PC-9 (cell line): ENCODE measurements at places on chromosomes 3 and 15. TPM values are rescaled to one million over a fixed set of nuclear protein-coding genes. Genes with fewer than 3 reads are reported as not detected.

Gene FANCI
- 102 and 126 TPM in 2 replicates for total RNA-seq

Gene REC114
- not detected in 2 replicates for total RNA-seq

- H3K27ac ChIP-seq = no peak overlapping the region
- no peak overlapping the region for H3K4me3 ChIP-seq
- H3K27me3 ChIP-seq = no peaks in the 10 kb centered on the region
Measured at GRCh38 chr3:156158656-156159295, 38.4 kb downstream of the KCNAB1 start.

GRCh38 chr3:121913305-121913990 lies 19.2 kb downstream of the SLC15A2 start:
- DNase-seq = no peak
- no peak overlapping the region for H3K27ac ChIP-seq
- H3K27me3 ChIP-seq = no peaks in the 10 kb centered on the region

GRCh38 chr3:42094128-42094527 lies 3.0 kb downstream of the TRAK1 start:
- DNase-seq = no peak
- H3K4me1 ChIP-seq = no peaks in the 10 kb centered on the region
- H3K27ac ChIP-seq = no peak overlapping the region
- H3K4me3 ChIP-seq = no peak overlapping the region
- no peaks in the 10 kb centered on the region for H3K27me3 ChIP-seq
